ENCODE measurements at places on chromosomes 1 and 21.

DNA sequence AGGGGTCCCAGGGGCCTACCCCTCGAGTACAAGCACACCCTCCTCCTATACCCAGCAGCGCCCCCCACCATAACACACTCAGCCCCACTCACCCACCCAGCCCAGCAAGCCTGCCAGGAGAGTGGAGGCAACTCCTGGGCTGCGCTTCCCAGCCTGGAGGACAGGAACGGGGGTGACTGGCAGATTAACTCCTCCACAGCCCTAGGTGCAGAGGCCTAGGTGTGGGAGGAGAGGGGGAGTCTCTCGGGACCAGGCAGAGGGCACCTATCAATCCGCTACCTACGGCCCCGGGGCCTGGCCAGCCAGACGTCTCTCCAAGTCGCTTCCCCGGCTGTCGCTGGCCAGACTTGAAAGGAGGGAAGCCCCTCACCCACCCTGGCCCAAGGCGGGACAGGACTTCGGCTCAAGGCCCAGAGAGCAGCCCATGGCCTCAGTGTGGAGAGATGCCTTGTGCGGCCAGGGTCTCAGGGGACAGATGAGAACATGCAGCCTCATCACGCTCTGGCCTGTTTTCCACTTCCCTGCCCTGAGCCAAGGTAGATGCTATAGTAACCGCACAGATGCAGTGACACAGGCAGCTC lies 24.9 kb downstream of the MATN1 start:
- no peak for DNase-seq

DNA sequence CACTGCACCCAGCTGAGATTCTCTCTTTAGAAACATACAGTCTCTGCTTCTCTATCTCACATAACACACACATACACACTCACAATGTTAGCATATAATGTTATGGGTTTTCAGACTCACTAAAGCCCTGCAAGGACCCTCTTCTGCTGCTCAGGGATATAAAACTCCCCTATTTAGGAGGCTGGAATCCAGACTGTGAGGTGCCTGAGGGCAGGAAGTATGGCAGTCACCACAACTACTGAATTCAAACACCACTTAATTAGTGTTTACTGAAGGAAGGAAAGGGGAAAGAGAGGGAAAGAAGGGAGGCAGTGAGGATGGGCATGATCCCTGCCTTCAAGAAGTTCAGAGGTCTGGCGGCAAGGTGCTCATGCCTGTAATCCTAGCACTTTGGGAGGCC lies 7.8 kb upstream of the CDK18 start:
- DNase-seq, result no peak

GRCh38 chr1:206924592-206925105 lies 2.9 kb upstream of the FCMR start:
- no peak for DNase-seq

DNA sequence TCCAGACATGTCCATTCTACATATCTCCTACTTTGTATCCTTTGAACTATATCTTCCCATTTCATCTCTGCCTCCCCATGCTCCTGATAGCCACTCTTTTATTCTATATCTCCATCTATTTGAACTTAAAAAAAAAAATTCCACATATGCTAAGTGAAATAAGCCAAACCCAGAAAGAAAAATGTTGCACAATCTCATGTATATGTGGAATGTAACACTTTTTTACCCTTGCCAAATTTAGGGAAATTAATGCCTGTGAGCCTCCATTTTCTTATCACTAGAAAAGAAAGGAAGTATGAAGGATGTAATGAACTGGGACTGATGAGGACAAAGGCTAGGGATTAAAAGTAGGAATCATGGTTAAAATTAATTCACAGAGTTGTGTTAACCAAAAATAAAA lies 53.5 kb downstream of the RGS13 start:
- no peak for DNase-seq

DNA sequence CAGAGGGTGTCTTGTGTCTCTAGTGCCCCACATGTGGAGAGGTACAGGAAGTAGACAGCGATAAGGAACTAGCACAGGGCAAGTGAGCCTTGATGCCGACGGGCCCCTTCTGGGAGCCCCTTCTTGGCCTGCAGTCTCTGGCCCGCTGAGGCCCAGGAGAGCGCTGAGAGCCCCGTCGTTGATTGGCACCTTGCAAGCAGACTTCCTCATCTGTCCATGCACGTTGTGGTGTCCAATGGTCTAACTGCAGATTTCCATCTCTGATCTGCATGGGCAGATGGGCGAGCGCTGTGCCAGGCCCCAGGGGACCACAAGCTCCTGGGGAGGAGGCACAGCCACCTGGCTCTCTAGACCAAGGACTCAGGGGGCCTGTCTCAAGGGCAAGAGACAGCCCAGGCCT lies 32.4 kb downstream of the PLEKHA6 start:
- DNase-seq, result no peak

GRCh38 chr1:241972703-241973369 lies 15.3 kb downstream of the BECN2 start:
- DNase-seq, result no peak

DNA sequence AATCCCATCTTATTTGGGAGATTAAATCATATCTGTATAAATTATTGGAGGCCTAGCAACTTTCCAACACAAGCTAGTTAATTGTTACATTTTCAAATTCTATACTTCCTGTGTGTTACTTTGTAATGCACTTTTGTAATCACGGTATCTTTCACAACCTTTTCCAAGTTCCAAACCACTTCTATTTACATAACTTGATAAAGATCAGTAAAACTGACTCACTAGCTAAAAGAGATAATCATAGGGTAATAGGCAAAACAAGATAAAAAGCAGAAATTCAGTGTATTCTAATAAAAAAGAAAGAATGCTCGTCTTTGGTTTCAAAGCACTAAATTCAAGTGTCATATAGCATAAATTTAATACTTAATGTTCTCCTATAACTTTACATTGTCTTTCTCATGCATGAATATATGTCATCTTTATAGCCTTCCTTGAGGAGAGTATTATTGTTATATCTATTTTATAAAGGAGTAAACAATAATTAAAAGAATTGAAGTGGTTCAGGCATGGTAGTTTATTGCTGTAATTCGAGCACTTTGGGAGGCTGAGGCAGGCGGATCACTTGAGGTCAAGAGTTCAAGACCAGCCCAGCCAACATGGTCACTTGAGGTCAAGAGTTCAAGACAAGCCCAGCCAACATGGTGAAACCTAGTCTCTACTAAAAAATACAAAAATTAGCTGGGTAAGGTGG lies 66.4 kb downstream of the RGS13 start:
- peak; percentile 37 for DNase-seq

- DNase-seq, result no peak
Observed at GRCh38 chr1:229171934-229172333, 99.0 kb upstream of the RAB4A start.

GRCh38 chr21:26020081-26020480 lies 150.5 kb downstream of the APP start:
- no peak for DNase-seq

GRCh38 chr1:10415211-10415930 lies 14.9 kb upstream of the CENPS start:
- DNase-seq, result peak; percentile 58

DNA sequence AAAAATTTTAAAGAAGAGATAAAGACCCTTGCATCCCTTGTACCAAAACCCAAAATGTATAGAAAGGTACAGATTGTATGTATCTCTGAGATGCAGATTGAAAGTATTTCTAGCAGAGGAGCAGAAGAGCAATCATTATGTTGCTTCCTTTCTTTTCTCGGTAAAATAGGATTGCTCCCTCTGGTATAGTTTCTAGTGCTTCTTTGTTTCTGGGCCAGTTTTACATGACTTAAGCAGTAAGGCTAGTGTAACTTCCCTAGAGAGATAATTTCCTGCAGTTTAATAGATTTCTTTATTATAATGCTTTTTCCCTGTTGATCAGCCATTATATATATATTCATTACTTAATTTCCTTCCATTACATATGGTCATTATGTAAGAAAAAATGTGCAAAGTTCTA lies 496.2 kb upstream of the RGS18 start:
- no peak for DNase-seq

DNA sequence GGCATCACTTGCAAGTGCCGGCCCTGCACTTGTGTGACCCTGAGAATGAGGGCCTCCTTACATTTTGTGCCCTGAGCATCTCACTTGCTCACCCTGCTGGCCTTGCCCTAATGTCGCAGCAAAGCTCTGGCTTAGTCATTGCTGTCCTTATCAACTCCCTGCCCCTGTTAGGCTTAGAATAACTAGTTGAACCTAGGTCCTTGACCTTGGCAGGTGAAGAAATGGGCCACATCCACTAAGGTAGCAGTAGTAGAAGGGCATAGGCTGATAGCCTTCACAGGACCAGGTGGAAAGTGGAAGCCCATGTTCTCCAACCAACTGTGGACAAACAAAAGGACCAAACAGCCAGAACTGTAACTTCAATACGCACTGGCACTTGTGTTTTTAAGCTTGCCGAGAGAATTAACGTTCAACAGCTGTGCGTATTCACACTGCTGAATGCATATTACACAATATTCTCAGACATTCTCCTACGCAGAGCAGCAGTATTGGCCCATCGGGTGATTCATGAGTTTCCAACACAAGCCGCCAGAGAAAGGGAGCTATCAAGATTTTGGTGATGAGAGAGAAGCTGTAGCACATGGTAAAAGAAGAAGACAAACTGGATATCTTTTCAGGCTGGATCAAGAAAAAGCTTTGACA lies 27.7 kb upstream of the PTGFRN start:
- peak; percentile 72 for DNase-seq

DNA sequence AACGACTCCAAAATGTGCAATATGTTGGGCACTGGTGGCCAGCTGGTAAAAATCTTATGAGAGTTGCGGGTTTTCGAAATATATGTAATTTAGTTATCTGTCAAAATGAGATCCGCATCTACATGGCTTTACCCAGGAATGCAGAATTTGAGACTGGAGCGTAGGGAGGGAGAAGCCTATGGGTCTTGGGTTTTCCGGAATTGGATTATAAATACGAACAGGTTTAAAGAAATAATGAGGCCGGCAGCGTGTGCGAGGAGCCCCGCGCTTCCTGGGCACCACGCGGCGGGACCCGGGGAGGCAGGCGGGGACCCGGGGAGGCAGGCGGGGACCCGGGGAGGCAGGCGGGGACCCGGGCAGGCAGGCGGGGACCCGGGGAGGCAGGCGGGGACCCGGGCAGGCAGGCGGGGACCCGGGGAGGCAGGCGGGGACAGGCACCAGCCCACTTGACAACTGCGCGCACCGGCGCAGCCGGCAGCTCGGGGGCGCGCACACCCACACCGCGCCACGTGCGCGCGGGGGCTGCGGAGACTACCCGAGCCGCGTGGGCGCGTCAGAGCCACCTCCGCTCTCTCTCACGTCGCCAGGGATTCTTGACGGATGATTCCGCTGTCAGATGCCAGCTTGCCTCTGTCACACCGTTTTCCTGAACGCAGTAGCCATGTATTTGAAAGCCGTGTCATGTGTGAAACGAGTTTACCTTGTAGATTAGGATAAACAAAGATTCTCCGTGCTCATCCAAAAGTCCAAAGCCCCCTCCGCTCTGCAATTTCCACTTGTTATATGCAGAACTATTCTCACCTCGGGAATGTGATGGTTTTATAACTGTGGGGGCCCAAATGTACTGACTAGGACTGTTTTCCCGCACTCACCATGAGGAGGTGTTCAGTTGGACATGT lies 54.3 kb upstream of the HNRNPU start:
- peak; percentile 45 for DNase-seq

- DNase-seq, result no peak
Observed at GRCh38 chr1:151166505-151166956, 587 bp downstream of the SCNM1 start.

DNA sequence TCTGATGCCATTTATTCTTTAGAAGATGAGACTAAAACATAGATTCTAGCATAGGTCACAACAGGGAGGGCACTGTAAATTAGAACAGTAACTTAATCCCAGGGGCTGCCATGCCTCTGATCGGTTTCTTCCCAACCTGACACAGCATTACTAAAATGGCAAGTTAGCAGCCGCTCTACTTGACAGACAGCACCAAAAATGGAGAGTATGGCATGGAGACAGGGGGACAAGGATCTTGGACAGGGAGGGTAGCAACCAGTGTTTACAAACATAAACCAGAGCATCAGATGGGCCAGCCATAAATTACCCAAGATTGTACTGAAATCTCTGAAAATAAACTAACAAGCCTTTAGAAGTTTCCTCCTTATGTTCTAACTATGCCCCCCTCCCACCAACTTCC lies 5.9 kb downstream of the DUSP10 start:
- no peak for DNase-seq

- DNase-seq, result no peak
Observed at GRCh38 chr1:20125100-20125499, 5.8 kb upstream of the PLA2G2D start.

DNA sequence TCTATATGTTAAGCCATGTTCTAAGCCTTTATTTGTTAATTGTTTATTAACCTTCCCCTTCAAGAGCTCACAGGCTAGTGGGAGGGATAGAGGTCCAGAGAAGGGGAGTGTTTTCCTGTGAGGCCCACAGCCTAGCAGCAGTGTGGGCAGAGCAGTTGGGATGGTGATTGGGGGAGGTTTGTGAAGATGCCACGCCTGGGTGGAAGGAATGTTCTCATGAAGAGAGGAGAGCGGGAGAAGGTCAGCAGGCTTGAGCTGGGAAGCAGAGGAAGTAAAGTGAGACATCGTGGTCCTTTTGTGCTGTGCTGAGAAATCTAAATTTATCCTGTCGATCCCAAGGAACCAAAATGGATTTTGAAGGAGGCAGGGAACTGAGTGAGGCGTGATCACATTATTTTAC lies 42.6 kb downstream of the TRAPPC10 start:
- no peak for DNase-seq

GRCh38 chr1:228089519-228090380 lies 7.2 kb downstream of the ARF1 start:
- DNase-seq, result no peak

- no peak for DNase-seq
Observed at GRCh38 chr21:46128106-46128932, 27.1 kb downstream of the FTCD start.

DNA sequence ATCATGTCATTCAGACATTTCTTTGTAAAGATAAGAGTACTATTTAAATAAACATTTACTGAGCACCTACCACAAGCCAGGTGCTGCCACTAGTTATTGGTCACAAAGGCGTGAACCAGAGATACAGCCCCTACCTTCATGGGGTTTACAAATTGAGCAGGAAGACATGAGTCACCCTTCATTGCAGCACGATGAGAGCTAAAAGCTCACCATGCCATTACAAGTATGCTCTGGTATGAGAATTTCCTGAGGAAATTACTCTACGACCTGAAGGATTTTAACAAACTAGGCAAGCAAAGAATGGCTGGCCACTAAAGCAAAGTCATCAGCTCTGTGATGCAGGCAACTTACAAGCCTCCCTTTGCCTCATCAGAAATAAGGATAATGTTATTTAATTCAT lies 346.8 kb downstream of the BRINP2 start:
- DNase-seq, result no peak

GRCh38 chr1:235339746-235340145 lies 11.4 kb downstream of the GGPS1 start:
- no peak for DNase-seq

GRCh38 chr1:237470712-237471338 lies 419.9 kb downstream of the ZP4 start:
- no peak for DNase-seq

DNA sequence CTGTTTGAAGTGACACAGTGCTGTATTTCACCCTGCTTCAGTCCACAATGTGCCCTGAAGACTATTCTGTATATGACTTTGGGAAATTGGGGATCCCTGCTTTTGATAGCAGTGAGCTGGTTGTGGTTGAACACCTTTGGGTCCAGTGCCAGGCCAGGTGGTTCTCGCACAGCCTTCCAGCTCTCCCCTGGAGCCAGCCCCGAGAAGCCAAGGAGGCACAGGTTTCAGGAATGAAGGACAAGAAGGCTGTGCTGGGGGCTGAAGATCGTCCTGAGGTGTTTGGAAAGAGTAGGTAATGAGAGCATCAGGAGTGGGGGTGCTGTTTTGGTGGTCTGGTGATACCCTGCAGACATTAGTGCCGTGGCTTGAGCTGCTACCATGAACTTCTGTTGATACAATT lies 131.4 kb upstream of the COL6A1 start:
- DNase-seq, result no peak

GRCh38 chr1:182649041-182649440 lies 35.3 kb downstream of the RGS8 start:
- DNase-seq, result no peak

Data from activated CD4-positive, alpha-beta T cell treated with anti-CD3 and anti-CD28 coated beads, Interleukin-2, amount 50 U/mL, for 16 hours (primary cell).